ENCODE measurements at places on chromosomes 4 and X.

DNA sequence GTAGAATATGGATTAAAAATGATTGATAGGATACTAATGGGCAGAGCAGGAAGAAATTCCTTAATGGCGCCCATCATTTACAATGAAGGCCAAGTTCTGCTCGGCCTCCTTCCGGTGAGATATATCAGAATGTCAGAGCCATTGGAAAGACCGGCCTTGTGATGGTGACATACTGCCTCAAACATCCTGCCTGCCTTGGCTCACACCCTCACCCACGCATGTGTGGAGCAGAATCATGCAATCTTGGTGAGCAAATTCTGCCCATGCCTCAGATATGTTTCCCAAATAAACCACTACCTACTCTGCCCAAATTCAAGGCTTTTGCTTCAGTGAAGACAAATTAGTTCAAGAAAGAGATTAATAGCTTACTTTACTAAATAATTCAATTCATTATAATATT, 163.3 kb downstream of the MID1 start:
- DNase-seq, result no peak

DNA sequence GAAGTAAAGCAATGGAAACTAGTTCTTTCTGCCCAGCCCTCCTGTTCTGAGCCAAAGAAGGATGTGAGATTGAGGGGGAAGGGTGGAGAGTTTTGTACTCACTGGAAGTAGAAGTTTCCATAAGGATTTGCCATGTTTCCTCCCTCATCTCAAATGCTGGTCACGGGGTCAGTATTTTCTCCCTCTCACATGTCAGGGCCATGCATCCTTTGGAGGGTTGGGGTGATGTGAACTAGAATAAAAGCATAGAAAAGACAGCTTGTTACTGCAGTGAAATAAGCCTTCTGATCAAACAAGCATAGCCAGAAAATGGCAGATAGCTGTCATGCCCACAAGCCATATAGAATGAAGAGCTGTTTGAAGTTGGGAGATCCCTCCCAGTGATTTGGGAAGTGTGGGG, 79.7 kb downstream of the KIT start:
- no peak for DNase-seq

- no peak for DNase-seq
These were observed 70.1 kb downstream of the USP46 start for GRCh38 chr4:52588771-52589591.

GRCh38 chrX:10574663-10575062, 45.7 kb downstream of the MID1 start:
- no peak for DNase-seq

DNA sequence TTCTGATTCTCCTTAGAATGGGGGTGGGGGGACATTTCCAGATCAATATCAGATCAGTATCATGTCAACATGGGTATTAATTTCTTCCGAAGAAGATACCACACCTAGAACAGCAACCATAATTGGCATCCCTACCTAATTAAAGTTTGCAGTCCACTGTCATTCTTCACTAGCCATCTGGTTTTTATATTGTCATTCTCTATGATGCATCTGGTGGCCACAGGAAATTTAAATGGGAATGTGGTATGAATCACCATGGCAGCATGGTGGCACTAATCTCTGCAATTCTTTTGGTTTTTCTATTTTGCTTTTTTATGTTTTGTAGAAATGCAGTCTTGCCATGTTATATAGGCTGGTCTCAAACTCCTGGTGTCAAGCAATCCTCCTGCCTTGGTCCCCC, 16.6 kb upstream of the UBE2D3 start:
- DNase-seq, result no peak

GRCh38 chr4:39998659-39999345, 21.1 kb upstream of the PDS5A start:
- DNase-seq, result peak; percentile 93

DNA sequence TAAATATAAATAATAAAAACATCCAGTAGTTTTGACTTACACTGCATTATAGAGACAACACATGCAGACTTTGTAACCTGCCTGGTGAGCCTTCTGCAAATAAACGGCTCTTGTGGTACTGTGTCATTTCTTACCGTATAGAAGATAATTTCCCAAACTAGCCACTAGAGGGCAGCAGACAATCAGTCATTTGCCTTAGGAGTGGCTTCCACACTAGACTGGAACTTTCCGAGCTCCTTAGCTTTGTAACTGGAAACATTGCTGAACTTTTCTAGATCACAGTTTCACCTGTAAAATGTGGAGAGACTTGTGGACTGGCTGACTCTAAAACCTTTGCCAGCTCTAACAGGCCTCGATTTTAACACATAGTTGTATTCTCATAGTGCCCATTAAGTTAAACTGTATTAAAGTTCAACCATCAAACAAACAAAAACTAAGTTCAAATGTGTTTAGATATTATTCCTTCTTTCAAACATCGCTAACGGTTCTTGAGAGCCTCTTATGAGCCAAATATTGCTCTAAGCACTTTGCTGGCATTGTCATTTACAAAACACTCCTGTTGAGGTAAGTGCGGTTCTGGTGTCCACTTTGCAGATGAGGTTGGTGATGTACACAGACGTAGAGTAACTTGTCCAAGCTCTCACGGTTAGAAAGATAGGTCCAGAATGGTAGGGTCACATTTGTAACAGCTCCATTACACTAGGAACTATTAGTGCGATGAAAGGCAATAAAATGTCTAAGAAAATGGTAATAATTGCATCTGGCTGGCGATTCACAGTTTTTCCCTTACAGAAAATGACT, 345.5 kb downstream of the ANK2 start:
- DNase-seq, result peak; percentile 68

- no peak for DNase-seq
These were observed 20.4 kb upstream of the FGF16 start for GRCh38 chrX:77426811-77427210.

GRCh38 chr4:145423017-145423708, 58.5 kb upstream of the SMAD1 start:
- no peak for DNase-seq

DNA sequence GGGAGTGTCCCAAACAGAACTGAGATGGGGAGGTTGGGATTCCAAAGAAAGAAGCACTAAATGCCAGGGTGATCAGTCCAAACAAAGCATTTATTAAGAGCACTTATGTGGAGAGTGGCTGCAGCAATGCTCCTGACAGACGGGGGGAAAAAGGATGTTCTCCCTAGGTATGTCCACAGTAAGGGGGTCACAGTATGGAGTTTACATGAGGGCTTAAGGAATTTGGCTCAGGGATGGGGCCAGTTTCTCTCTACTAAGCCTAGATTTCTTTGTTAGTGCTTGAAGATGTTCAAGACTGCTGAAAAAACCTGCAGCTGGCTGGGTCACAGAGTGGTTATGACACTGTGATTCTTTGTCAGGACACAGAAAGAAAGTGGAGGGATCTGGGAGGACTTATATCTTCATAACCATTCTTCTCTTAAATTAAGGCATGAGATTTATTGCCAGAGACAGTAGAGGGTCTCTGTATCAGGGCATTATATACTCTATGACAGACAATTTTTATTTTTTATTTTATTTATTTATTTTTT, 1468.0 kb downstream of the C4orf33 start:
- no peak for DNase-seq

GRCh38 chrX:152445926-152446325, 5.2 kb downstream of the GABRA3 start:
- DNase-seq, result no peak

DNA sequence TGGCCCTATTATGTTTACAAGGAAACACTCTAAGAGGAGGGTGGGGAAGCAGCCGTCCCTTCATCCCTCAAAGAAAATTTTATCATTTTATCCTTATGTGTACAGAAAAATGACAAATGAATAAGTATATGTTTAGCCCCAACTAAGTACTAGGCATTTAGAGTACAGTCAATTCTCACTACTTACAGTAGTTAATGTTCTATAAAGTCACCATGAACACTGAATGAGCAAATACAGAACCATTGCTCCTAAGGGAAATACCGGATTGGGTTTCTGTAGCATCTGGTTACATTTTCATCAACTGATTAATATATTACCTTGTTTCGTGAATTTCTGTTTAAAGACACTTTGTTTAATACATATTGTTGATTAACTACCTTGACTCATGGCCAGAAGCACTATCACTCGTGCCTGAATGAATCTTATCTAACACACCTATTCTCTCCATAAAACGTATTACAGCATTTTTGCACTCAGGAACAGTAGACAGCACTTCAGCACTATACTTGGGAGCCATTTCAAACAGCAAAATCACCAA, 109.3 kb downstream of the ASB9 start:
- DNase-seq, result no peak

DNA sequence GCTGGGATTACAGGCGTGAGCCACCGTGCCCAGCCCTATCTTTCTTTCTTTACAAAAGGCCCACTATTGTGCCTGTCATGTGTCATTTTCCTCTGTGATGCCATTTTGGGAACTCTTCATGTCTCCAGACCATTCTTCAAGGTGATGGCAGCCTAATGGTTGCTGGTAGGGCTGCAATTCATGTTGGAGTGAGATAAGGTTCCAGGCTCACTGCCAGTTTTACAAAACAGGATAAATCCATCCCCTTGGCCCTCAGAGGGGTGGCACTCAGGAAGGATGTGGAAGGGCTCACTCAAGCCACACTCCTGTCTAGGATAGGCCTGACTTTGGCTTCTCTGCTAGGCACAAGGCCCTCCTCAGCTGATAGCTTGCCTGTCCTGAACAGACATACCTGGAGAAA, 3.8 kb downstream of the TCEAL9 start:
- no peak for DNase-seq

DNA sequence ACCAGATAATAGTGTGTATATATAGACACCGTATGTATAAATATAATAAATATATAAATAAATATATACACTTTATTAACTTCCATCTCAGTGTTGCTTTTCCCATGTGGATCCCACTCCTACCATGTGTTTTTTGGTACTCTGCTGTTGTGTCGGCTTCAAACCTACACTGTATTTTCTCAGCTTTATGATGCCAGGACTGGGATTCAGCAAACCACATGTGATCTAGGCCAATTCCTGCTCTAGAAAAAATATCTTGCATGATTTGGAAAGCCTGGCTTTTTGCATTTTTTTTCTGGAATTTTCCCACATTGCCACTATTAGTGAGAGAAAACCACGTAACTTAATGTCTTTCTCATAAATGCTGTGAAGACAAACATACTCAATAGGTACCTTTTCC, 55.8 kb downstream of the POLR2B start:
- no peak for DNase-seq

DNA sequence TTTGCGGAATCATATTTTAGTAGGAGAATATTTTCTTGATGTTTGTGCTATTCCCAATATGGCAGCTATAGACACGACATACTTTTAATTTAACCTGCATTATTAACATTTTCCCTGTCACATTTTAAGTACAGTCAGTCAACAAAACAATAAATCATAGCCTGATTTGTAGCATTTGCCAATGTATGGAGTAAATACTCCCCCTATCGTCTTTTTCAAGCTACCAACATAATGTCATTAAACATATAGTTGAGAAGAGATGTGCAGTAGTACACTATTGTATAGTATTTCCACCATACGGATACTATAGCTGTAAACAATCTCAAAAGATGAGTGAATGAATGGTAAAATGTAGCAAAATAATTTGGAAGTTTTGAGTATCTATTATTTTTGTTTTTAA, 303.7 kb upstream of the MAGEB2 start:
- no peak for DNase-seq

Measured in HAP-1 (cell line).